MCF 10A (cell line): ENCODE measurements at places on chromosomes 3 and 15.
A peak's percentile ranks its signal among the peaks of the same experiment; 100 is the strongest.

- DNase-seq: no peak
Observed at GRCh38 chr15:84811151-84811550, 6.0 kb upstream of the ALPK3 start.

DNA sequence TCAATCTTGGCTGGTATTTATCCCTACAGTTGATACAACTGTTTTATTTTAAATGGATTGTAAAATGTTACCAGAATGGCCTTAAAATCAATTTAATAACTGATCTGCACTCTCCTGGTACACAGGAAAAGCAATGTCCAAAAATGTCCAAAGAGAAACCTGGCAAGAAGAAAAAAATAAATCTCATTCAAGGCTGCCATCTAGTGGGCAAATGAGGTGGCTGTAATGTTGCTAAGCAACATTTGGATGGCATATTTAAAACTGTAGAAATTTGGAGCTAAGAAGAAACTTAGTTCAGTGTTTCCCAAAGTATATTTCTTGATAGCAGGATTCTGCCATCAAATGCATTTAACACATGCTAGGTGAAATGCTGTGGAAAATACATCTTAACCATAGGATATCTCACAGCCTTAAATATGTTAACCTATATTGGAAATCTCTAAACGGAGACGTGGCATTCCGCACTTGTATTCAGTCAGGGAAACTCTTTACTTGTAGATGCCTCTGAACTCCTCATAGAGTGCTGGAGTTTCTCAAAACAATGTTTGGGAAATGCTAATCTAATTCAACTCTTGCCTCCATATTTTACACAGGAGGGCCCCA lies 216.8 kb downstream of the ERC2 start:
- peak; percentile 75 for DNase-seq

- DNase-seq: no peak
Observed at GRCh38 chr3:112320691-112321090, 12.3 kb upstream of the CD200 start.

DNA sequence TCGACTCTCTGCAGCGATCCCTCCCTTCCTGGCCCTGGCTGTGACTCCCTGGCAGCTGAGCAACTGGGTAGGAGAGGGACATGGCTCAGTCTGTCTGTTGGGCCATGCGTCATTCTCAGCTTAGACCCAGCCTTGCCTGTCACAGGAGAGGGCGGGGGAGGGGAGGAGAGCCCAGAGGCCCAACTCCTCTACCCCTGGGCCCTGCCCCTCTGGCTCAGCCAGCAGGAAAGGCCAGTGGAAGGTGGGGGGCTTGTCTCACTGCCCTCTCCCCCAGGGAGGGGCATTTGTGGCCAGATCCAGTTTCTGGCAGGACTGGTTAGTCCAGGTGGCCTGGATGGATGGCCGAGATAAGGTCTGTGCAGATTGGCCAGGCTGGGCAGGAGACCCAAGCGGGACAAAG lies 31.6 kb downstream of the DNAJB8 start:
- no peak for DNase-seq

- no peak for DNase-seq
Observed at GRCh38 chr3:110457508-110457907, 614.1 kb upstream of the NECTIN3 start.

DNA sequence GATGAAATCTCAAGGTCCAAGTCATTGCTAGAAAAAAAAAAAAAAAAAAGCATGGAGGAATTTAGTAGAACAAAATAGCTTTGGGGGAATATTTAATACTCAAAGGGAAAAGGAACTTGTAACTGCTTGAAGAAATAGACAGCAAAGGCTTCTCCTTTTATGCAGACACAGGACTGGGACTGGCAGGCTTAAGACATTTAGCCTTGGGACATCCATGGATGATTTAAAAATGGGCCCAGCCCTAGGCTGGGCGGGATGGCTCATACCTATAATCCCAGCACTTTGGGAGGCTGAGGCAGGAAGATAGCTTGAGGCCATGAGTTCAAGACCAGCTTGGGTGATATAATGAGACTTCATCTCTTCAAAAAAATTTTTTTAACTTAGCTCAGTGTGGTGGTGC lies 19.8 kb downstream of the RPSA start:
- no peak for DNase-seq

GRCh38 chr15:96076350-96076749 lies 254.2 kb upstream of the NR2F2 start:
- no peak for DNase-seq

- peak; percentile 50 for DNase-seq
Observed at GRCh38 chr3:50370594-50370993, 11.3 kb upstream of the TMEM115 start.
